ENCODE measurements at places on chromosomes 16 and 17.

DNA sequence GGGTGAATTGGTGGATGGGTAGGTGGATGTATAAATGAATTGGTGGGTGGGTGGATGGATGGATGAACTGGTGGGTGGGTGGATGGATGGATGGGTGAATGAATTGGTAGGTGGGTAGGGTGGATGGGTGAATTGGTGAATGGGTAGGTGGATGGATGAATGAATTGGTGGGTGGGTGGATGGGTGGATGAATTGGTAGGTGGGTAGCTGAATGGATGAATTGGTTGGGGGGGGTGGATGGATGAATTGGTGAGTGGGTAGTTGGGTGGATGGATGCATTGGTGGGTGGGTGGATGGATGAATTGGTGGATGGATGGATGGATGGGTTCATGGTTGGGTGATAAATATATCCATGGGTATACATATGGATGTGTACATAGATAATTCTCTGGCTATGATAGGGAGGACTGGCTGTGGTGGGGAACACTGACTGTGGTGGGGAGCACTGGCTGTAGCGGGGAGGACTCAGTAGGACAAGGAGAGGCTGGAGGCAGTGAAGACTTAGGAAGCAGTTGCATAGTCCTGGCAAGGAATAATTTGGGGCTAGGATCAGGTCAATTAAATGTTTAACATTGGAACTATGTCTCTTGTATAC lies 54.4 kb downstream of the ABCC1 start:
- DNase-seq: no peak

GRCh38 chr17:44384281-44384822 lies 5.1 kb downstream of the ITGA2B start:
- no peak for DNase-seq

DNA sequence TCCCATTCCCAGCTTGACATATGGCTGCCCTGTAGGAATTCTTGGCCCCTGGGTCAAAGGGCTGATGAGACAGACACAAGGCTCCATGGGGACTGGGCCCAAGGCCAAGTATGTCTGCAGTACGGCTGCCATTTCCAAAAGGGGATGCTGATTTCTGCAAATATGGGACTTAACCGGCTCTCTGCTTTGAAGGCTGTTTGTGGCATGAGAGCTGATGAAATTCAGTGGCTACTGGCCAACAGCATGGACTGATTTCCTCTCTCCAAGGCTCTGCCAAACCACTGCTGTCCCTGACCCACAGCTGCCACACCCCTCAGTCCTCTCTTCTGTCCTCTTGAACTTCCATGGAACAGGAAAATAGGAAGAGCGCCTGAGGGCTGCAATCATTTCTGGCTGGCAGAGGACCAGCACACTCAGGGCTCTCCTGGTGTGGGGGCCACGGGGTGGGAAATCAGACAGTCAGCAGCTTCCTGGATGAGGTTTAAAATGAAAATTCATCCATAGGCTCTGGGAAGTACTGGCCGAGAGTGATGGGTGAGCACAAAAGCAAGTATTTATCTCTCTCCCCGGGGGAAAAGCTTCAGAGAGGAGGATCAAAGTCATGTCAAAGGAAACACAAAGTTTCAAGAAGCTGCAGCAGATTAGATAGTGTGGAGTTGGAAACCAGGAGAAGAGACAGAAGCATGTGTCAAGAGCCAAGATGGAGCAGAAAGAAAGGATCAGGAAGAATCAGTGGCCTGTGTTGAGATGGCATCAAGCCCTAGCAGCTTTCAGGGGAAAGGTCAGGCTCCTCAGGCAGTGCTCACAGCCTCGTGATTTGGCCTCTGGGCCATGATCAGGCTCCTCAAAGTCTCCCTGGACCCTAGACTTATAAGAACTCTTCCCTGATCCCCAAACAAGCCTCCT lies 64.1 kb upstream of the SREBF1 start:
- peak; percentile 85 for DNase-seq

GRCh38 chr16:15642557-15643047 lies 352 bp downstream of the MARF1 start:
- DNase-seq: peak; percentile 79

DNA sequence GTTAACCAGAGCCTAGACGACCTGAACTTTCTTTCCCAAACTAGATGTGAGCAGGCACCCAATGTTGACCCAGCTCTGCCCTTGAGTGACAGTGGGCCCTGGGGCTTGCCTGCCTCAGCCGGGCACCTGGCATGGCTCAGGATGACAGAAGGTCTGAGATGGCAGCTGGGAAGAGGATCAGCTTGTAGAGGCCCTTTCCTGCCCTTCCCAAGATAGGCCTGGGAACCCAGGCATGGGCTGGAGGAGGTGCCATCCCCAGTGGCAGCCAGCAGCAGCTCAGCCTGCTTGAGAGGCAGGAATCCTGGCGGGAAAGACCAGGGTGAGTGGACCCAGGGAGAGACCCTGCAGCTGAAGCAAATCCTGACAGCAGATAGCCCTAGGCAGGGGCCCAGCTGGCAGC lies 59.1 kb downstream of the PIPOX start:
- no peak for DNase-seq

GRCh38 chr16:53183442-53183841 lies 128.7 kb downstream of the CHD9 start:
- DNase-seq: no peak

GRCh38 chr16:88431651-88432050 lies 21.4 kb upstream of the ZFPM1 start:
- DNase-seq: no peak

GRCh38 chr17:13484020-13484419 lies 117.7 kb downstream of the HS3ST3A1 start:
- no peak for DNase-seq

DNA sequence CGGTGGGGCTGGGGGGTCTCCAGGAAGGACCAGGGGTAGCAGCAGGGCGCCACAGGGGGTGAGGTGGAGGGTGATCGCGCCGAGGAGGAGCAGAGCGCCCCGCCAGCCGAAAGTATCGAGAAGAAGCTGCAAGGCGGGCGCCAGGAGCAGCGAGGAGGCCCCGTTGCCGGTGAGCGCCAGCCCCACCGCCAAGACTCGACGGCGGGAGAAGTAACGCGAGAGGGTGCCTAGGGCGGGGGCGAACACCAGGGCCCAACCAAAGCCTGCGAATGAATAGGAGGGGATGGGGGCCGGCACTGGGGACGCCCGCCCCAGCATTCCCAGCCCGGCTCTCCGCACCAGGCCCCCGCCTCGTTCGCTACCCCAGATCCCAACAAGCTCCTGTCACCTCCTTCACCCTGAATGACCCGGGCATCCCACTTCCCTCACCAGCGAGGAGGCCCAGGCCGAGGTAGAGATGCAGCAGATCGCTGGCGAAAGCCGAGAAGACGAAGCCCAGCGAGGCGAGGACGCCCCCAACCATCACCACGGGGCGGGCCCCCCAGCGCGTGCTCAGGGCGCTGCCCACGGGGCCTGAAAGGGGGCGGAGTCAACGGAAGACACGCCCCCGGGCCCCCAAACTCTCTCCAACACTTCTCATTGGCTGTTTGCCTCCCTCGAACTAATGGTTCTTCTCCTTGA lies 1.3 kb downstream of the SLC16A11 start:
- DNase-seq: no peak

DNA sequence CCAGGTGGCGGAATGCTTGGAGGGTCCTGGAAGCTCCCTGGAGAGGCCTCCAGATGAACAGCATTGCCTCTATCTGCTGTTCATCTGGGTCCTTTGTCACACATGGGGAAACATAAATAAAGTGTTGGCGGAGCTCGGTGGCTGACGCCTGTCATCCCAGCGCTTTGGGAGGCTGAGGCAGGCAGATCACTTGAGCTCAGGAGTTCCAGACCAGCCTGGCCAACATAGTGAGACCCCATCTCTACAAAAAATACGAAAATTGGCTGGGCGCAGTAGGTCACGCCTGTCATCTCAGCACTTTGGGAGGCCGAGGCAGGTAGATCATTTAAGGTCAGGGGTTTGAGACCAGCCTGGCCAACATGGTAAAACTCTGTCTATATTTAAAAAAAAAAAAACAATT lies 2.2 kb downstream of the MYADML2 start:
- no peak for DNase-seq

- DNase-seq: no peak
Observed at GRCh38 chr16:65825191-65825856, 541.2 kb upstream of the CDH5 start.

- no peak for DNase-seq
Observed at GRCh38 chr17:6995500-6996255, at the start of gene ALOX12. Gene ALOX12 (plus strand): TSS chr17:6996049. CDS start chr17:6996118, 69 bp downstream.

GRCh38 chr16:2953706-2954627 lies 10.1 kb upstream of the KREMEN2 start:
- DNase-seq: no peak

GRCh38 chr16:84226026-84226425 lies 13.8 kb downstream of the KCNG4 start:
- DNase-seq: no peak

GRCh38 chr17:43015579-43015978 lies 6.6 kb downstream of the VAT1 start:
- no peak for DNase-seq

DNA sequence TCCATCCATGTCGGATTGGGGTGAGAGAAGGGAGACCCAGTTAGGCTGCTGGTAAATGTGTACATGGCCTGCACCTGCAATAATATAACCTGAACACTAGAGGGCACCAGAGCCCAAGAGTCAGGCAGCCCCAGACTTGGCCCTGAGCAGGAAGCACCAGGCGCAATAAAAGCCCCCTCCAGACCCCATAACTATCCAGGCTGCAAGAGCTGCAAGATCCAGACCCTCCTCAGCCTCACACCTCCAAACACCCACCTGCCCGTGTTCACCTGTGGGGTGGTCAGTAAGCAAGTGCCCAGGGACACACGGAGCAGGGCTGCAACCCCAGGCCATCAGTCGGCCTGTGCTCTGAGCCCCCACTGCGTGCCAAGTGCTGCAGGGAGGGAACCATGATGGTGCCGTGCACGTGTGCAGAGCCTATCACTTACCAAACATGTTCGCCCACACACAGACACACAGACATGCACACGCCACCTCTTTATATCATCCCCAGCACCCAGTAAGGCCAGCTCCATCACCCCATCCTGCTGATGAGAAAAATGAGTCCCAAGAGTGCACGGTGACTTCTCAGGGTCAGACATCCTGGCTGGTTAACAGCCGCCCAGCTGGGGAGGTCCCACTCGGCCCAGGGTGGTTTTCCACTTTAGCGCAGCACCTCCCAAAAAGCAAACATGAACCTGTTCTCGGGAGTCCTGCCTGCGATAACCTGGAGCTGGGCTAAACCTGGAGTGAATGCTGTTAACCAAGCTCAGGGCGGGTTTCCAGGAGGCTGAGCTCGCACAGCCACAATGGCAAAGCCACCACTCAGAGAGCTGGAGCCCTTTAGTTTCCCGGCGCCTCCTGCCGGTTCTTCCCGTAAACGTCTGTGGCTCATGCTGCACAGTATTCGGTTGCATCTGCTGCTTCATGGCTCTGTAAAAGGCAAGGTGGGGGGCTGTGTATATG lies 439.8 kb downstream of the SOX9 start:
- peak; percentile 46 for DNase-seq

- DNase-seq: no peak
Observed at GRCh38 chr17:9206741-9207332, 185.5 kb downstream of the NTN1 start.

DNA sequence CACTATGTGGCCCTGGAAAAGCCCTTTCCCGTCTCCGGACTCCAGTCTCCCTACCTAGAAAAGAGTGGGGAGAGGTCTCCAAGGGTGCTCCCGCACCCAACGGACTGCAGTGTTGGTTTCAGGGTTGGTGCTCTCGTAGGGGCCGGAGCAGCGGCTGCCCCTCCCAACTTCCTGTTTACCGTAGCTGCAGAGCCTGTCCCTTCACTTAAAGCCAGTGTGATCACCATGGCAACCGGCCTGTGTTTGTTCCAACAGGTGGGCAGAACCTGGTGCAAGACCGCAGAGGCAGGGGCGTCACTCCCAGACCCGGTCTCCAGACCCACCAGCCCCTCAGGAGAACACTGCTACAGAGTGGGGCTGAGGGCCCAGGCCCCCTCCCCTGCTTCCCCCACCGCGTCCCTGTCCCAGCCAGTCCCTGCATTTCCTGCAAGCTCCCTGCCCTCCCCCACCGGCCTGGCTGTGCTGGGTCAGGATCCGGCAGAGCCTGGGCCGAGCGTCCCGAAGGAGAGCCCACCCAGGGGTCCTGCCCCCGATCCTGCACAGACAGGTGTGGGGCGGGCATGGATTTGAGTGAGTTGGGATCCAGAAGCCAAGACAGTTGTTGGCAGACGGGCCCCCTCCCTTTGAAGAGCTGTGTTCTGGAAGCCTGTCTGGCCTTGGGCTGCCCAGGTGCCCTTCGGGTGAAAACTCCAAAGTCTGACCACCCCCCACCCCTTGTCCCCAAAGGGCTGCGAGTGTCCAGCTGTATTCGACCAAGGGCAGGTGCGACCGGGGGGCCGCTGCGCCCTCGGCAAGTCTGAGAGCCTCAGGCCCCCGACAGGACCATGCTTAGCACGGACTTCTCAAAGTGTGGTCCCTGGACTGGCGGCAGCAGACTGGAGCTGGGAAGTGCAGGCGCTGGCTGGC lies 1.5 kb upstream of the BAIAP3 start:
- peak; percentile 92 for DNase-seq

- peak; percentile 79 for DNase-seq
Observed at GRCh38 chr17:78330570-78331224, 29.2 kb downstream of the SOCS3 start.

- no peak for DNase-seq
Observed at GRCh38 chr16:35516551-35516950, 2057.1 kb downstream of the TP53TG3F start.

- DNase-seq: no peak
Observed at GRCh38 chr16:88691924-88692560, 5.7 kb upstream of the SNAI3 start.

GRCh38 chr17:45162025-45162687 lies 481 bp downstream of the HEXIM2 start:
- DNase-seq: no peak

- no peak for DNase-seq
Observed at GRCh38 chr16:51641191-51641765, 490.2 kb upstream of the SALL1 start.

- peak; percentile 41 for DNase-seq
Observed at GRCh38 chr17:29292992-29293889, 707 bp downstream of the NUFIP2 start.

- peak; percentile 92 for DNase-seq
Observed at GRCh38 chr17:57107498-57108101, 22.6 kb downstream of the AKAP1 start.

DNA sequence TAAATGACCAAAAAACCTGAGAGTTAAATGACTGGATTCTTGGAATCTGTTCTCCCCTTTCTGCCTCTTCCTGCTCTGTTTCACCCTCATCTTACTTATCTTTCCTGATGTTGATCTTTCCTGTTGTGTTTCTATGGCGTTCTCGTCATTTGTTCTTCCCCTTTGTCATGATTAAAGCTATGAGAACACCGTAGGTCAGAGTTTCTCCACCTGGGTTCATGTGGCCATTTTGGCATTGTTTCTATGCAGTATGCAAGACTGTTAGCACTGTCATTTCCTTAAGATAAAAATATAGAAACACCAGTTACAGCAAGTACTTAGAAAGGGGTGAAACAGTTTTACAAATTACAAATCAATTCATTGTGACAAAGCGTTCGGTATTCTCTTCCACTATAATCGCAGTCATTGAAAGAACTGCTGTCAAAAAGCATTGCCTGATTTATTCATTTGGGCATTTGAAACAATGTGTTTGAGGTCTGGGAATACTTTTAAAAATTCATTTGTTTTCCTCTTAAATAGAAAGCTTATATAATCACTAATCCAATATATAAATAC lies 166.0 kb downstream of the PHKB start:
- no peak for DNase-seq

All from PC-9 (cell line).